ENCODE measurements at places on chromosomes 3 and 15.
A peak's percentile ranks its signal among the peaks of the same experiment; 100 is the strongest.

- DNase-seq = no peak
These were observed 171.1 kb downstream of the KCNAB1 start for GRCh38 chr3:156291272-156292123.

DNA sequence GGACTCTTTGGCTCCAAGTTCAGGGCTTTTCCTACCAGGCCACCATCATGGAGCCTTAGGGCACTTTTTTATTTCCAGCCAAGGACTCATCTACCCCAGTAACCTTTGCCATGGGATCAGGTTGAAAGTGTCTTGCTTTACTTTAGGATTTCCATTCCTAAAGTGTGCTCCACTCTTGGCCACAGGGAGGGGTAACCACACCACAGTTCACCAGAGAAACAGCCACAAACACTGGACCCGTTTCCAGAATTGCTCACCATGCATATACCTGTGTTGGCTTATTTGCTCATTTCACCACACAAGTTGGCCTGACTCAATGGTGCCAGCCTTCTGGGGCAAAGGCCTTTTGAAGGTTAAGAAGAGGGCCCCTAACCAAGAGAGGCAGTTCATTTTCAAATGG, 70.6 kb upstream of the RAD18 start:
- DNase-seq = no peak

DNA sequence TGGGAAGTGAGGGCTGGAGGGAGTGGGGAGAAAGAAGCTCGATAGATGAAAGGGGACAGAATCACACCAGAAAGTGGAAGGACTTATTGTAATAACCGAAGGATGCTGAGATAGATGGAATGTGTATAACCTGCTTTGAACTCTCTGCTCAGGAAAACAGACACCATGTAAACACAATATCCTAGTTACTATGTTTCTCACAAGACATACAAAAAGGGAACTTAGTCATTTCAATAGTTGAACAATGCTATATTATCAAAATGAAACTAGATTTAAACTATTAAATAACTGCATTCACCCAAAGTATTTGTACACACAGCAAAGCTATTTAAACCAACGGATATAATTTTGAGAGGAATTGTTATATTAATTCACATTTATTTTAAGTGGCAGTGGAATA, 108.3 kb upstream of the GADL1 start:
- DNase-seq = no peak

- DNase-seq = no peak
These were observed 40.9 kb downstream of the CCR4 start for GRCh38 chr3:32992310-32992686.

GRCh38 chr3:134974624-134975023, 179.6 kb downstream of the EPHB1 start:
- DNase-seq = no peak

DNA sequence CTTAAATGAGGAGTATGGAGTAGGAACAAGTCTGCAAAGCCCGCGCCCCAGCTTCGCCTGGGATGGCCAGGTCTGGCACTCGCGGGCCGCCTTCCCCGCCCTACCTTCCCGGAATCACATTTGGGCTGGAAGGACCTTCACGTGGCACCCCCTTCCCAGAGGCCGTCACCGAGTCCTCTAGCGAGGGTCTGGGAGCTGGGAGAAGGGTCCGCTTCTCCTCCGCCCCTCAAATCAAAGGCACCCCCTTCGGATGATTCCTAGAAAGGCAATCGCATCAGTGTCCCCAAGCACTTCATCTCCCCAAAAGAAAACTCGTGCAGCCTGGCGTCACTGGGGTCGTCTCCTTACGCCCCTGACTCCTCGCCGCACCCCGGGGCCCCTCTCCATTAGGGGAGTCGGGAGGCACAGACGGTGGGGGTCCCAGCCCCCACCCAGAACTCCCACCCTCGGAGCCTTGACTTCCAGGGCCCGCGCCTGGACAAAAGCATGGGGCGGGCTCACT, 380 bp downstream of the MYLK start:
- DNase-seq = no peak

- DNase-seq = no peak
These were observed 35.5 kb downstream of the IGF1R start for GRCh38 chr15:98683831-98684230.

GRCh38 chr15:30872341-30872748, 31.4 kb upstream of the FAN1 start:
- DNase-seq = no peak

DNA sequence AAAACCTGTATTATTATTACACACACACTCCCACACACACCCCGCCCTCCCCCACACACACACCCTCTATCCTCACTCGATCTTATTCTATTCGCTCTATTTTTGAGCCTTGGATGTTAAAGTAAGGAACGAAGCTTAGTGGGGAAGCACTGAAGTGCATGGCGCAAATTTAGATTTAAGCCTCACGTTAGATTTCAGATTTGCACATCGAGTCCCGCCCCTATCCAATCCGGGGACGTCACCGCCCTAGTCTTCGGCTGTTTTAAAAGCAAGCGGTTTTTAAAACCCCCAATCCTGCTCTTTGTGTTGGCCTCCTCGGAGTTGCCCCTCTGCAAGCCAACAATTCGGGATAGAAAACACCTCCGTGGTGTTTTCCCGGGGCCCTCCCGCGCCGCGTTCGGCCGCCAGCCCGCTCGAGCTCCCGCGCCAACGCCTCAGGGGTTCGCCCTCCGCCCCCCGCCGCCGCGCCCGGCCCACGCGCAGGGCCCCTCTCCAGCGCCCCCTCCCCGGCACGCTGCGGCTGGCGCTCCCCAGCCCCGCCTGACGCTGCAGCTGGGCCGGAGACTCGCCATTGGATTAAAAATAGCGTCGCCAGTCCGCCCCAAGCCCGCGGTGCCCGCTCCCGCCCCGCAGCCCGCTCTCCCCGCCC, at the start of gene USP13:
USP13 (plus strand) TSS at position 594 of the 649 bp plus-strand sequence. CDS start 186 bp downstream, outside the sequence.
- DNase-seq = peak; percentile 76
